Activated CD4-positive, alpha-beta T cell treated with anti-CD3 and anti-CD28 coated beads, Interleukin-2, amount 50 U/mL, for 4 hours (primary cell): ENCODE measurements at places on chromosomes 7 and 10.

DNA sequence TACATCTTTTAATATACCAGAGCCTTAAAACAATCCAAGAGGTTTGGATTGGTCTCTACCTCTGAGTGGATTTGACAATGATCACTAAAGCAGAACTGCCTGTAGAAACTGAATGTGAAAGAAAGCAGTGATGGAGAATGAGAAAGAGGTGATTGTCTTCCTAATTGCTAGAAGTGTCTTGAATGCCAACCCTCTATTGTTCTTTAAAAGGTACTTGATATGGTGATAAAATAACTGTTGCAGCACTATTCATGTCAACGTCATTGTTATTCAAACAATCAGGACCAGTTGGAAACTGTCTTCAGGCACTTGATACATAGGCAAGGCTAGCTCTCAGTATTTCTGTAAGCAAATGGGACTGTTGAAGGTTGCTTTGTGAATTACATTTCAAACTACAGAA is 47.9 kb upstream of the ITPRID1 start:
- DNase-seq = no peak

DNA sequence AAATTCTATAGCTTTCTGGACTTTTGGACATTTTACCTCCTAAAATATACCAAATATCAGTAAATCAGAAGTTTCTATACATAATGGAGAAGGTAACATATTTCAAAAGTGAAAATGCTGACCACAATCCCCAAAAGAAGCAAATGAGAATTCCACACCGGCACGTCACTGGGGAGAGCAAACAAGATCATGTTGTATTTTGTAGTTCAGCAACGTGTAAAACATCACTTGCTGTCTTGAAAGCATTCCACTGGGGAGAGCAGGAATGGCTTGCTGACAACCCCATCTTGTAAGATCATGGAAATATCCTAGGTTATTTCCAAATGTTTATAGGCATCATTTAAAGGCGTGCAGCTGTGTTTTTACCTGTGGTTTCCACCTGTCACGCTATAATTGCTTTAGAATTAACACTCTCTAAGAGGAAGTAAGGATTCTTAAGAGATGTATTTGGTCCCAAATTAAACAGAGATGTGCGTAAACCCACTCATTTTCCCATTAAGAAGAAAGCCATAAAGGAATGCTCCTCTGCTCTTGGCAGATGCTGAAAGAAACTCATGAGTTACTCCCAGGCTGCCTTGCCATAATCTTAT is 397.1 kb upstream of the POT1 start:
- no peak for DNase-seq

DNA sequence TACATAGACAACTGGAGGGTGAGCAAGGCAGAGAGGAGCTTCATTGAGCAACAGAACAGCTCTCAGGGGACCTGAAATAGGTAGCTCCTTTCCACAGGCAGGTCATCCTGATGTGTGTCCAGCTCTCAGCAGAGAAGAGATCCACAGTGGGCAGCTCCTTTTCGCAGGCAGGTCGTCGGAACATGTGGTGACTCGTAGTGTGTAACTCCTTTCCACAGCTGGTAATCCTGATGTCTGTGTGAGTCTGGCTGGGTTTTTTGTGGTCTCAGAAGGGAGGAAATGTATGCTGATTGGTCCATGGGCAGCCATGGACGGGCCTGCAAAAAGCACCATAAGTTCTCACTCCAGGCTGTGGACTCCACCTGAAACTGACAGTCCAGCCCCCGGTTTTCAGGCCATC is 24.4 kb upstream of the TES start:
- no peak for DNase-seq

- no peak for DNase-seq
Measured at GRCh38 chr10:86206240-86206579, 160.4 kb downstream of the GRID1 start.

DNA sequence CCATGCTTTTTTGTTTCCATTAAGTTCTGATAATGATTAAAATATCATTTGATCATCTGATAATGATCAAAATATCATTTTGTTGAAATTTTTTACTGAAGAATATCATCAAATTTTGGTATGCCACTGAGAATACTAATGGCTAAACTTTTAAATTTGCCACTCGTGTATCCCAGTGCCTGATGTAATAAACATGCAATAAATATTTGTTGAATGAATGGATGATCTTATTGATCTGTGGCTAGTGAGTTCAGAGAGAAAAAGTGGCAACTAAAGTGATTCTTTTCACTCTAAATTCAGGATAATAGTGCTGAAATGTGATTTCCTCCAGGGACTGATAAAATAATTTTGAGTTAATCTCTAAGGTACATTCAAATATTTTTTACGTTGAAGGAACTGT is 159.3 kb upstream of the WNT16 start:
- DNase-seq = no peak

- DNase-seq = no peak
Measured at GRCh38 chr10:77533146-77533886, 104.3 kb downstream of the KCNMA1 start.
